HT1080 (cell line): ENCODE measurements at places on chromosomes 6 and 20.
A peak's percentile ranks its signal among the peaks of the same experiment; 100 is the strongest.

GRCh38 chr20:36070451-36070850 lies 84.1 kb upstream of the EPB41L1 start:
- DNase-seq: no peak

GRCh38 chr6:45421709-45422502 lies 44.2 kb upstream of the SUPT3H start:
- peak; percentile 85 for DNase-seq

DNA sequence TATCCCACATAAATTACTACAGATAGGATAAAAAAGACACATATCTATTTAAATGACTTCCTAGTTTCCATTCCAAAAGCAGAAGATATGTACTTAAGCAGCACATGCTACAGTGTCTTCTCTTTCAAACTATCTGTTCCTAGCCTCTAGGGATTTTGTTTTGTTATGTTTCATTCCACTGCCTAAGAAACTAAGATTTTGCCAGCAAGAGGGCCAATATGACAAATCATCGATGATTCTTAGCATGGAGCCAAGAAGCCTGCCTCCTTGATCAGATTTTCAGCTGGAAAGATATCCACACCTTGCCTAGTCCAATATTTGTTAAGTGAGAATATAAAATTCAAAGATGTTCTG lies 7.0 kb downstream of the SNX5 start:
- DNase-seq: no peak

- DNase-seq: no peak
These were observed 116.5 kb downstream of the SCML4 start for GRCh38 chr6:107707346-107708275.

DNA sequence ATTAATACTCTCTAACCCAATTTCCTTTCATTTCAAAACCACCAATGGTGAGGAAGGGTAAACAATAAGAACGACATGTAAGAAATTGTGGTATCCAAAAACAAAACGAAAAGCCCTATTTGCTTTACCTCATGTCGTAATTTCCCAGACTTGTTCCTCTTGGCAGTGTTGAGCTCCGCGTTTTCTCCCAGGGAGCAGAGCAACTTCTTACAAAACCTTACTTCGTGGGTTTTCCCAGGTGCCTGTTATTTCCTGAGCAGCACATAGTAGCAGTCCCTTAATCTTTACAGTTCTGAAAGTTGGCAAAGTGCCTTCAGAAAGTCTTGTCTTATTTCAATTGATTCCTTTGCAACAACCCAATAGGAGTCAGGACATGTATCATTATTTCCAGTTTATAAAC lies 207.9 kb upstream of the MARCKS start:
- DNase-seq: no peak

GRCh38 chr20:1915725-1916124 lies 20.5 kb downstream of the SIRPA start:
- no peak for DNase-seq

GRCh38 chr20:23289249-23289648 lies 61.3 kb upstream of the NXT1 start:
- no peak for DNase-seq
